DMS153 (cell line): ENCODE measurements at places on chromosomes 1 and 21.

- DNase-seq: no peak
Observed at GRCh38 chr1:76503100-76503499, 364.2 kb upstream of the ST6GALNAC5 start.

- DNase-seq: no peak
Observed at GRCh38 chr1:58981392-58981791, 197.5 kb upstream of the JUN start.

DNA sequence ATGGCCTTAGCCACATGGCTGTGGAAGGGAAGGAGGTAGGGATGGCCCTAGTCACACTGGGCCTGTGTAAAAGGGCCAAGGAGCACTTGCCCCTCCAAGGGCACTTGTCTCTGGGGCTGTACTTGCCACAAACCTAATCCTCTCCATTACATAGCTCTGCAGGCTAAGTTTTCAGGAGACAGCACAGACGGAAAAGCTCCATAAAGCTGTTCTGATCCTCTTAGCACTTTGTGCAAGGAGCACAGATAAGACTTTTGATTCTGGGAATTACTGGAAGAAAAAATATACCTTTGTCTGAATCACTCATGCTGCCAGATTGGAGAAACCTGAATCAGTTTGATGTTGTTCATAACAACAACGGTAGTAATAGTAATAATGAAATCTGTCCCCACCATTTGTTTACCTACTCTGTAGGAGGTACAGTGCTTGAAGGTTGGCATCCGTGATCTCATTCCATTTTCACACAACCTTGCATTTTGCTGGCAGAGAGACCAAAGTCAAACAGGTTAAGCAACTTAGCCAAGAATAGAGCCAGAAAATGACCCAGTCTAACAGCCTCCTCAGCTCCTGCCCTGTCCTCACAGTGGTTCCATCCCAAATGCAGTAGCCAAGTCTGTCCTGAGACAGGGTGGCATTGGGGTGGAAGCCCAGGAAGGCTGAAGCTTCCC is 207.1 kb downstream of the ROR1 start:
- peak; percentile 35 for DNase-seq

DNA sequence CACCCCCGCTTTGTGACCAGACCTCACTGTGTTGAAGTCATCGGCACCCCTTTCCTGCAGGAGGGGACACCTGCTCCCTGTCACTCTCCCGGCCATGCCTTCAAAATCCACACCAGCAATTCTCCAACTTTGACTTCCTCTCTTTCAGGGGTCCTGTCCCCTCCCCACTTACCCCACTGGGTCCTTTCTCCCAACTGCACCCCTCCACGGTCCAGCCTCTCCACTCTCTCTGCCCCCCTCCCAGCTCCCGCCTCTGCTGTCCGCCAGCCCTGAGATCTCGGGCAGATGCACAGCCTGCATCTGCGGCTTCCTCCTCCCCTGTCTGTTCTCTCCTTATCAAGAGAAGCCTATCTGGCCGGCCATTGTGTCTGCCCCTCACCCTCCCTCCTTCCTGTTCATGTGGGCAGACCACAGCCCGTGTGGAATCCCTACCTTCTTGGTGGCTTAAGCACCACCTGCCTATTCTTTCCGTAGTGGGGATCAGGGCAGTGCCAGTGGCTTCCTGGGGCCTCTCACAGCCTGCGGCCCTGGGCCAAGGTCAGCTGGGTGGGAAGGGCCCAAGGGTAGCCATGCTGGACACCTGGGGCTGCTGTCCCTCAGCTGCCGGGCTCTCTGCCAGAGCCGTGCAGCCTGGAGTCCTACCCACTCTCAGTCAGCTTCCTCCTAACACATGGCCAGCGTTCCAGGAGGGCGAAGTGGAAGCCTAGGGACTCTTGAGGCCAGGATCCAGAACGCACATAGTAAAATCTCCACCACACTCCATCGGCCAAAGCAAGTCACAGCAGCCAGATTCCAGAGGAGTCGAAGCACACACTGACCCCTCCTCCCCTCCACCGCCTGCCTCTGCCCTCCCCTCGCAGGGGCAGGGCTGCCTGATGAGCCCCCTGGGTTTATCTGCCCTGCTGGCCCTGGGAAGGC is 5.1 kb upstream of the HES4 start:
- DNase-seq: peak; percentile 49
